ENCODE measurements at places on chromosomes 1 and 21.

DNA sequence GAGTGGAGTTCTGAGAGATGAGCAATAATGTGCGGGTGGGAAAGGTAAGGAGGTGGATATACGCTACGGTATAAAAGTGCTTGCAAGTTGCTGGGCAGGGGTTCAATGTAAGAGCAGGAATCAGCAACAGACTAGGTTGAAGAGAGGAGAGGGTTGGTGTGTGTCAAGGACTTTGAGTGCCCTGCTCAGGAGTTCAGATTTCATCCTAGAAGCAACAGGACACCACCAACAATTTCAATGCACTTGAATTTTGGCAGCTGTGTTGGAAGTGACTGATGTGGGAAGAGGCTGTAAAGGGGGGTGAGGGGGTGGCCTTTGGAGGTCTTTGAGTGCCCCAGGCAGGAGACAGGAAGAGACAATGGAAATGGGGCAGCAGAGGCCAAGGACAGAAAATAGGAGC is 57.3 kb downstream of the RHOU start:
- no peak for DNase-seq

GRCh38 chr1:229732061-229732460 is 106.0 kb downstream of the URB2 start:
- no peak for DNase-seq

DNA sequence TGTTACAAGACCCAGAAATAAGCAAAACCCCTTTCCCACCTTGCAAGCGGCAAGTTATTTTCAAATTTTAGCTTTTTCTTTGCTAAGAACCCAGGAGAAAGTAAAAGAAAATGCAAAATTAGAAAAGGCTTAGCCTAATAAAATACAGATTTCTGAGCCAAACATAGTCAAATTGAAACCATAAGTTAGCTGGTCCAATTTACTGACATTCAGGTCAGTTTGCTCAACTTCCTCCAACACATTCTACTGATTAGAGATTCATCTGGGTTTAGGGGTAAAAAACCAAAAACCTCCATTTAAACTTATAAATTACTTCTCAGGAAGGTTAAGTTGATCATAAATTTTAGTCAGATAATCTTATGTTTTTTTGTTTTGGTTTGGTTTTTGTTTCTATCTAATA is 701.8 kb upstream of the CXADR start:
- no peak for DNase-seq

- no peak for DNase-seq
Measured at GRCh38 chr1:221782970-221783369, 41.1 kb upstream of the DUSP10 start.

- no peak for DNase-seq
Measured at GRCh38 chr1:160114085-160114484, 1.5 kb upstream of the ATP1A2 start.

GRCh38 chr1:157948312-157949073 is 45.0 kb upstream of the KIRREL1 start:
- DNase-seq = peak; percentile 53

DNA sequence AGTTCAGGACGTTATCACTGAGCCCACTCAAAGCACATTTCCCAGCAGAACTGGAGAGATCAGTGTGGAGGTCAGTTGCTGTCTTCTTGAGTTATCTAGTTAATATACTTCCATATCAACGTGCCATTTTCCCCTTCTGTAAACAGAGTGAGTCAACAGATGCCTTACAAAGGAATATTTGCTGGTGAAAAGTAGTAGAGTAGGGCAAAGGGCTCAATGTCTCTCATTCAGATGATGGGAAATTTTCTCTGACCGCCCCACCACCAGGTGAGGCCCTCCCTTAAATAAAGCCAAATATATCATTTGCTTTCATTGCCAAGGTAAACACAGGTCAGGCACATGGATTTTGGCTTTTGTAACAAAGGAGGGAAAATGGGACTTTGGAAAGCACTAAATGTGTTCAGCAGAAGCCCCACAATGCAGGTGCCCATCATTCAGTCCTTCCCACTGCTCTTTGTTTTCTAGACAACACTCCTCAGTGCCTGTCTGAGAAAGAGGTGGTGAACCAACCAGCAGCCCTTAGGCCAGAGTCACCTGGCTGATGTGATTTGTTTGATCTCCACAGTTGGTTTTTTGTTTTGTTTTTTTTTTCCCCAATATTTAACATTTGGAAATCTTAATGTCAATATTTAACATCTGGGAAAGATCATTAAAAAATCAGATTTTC is 40.5 kb upstream of the SAMD13 start:
- DNase-seq = no peak

- no peak for DNase-seq
Measured at GRCh38 chr1:43000271-43000670, 41.6 kb upstream of the SLC2A1 start.

DNA sequence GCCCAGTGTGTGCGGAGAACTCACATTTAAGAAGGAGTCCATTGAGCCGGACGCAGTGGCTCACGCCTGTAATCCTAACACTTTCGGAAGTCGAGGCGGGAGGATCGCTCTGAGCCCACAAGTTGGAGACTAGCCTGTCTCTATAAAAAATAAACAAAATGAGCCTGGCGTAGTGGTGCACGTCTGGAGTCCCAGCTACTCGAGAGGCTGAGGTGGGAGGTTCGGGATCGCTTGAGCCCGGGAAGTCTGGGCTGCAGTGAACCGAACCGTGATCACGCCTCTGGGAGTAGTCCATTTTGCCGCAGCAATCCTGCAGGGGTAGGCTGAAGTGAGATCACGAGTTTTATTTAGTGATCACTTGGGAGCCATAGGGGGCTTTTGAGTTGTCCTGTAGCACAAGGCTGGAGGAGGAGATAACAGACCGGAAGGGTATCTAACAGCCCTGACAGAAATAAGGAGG is 497 bp upstream of the FUCA1 start:
- no peak for DNase-seq

GRCh38 chr1:47226121-47226838 is 5.7 kb downstream of the TAL1 start:
- DNase-seq = no peak

GRCh38 chr1:17538010-17538409 is 1.5 kb upstream of the ARHGEF10L start:
- DNase-seq = no peak

- no peak for DNase-seq
Measured at GRCh38 chr1:195568389-195568788, 1039.9 kb downstream of the KCNT2 start.
